Endothelial cell of umbilical vein (primary cell): ENCODE measurements at places on chromosomes 7 and 10. TPM values are rescaled to one million over a fixed set of nuclear protein-coding genes. Genes with fewer than 3 reads are reported as not detected.

TRIM50 gene
- not detected in 2 replicates for polyA plus RNA-seq

MYH16 gene
- 0.01 and 0.03 TPM in 2 replicates for polyA plus RNA-seq

- H3K36me3 ChIP-seq, result no peaks in the 10 kb centered on the region
- no peaks in the 10 kb centered on the region for H3K27me3 ChIP-seq
- H3K4me3 ChIP-seq, result no peak overlapping the region
- H3K4me1 ChIP-seq, result peaks cover 15% of the 10 kb centered on the region
- no peak for DNase-seq
These were observed 39.1 kb downstream of the CDK6 start for GRCh38 chr7:92797284-92797683.

PTF1A gene
- polyA plus RNA-seq, result not detected in 2 replicates

- no peak for DNase-seq
- no peak overlapping the region for H3K4me3 ChIP-seq
- H3K27ac ChIP-seq, result no peak overlapping the region
- no peaks in the 10 kb centered on the region for H3K36me3 ChIP-seq
- no peaks in the 10 kb centered on the region for H3K27me3 ChIP-seq
These were observed 20.9 kb downstream of the GPR146 start for GRCh38 chr7:1065263-1065584.

DNA sequence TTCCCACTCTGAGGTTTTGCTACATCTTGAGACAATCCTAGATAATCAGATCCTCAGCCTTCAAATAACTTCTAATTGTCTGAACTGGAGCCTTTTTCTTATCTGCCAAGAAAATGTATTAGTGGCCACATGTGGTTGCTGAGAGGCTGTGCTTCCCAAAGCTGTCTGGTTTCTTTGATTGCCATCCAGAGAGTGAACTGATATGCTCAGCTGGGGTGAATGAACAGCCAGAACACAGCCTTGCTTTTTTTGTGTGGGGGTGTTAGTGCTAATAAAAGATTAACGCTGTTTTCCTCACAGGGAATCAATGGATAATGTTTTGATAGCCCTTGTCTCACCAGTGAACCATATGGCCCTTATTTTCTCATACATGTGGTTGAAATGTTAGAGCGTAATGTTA lies 66.9 kb downstream of the BBS9 start:
- H3K36me3 ChIP-seq, result no peaks in the 10 kb centered on the region
- H3K4me1 ChIP-seq, result no peaks in the 10 kb centered on the region
- no peak overlapping the region for H3K4me3 ChIP-seq
- H3K27me3 ChIP-seq, result no peaks in the 10 kb centered on the region
- DNase-seq, result no peak
- no peak overlapping the region for H3K27ac ChIP-seq

GRCh38 chr10:116237260-116237659 lies 35.7 kb downstream of the GFRA1 start:
- no peaks in the 10 kb centered on the region for H3K36me3 ChIP-seq
- no peak overlapping the region for H3K27ac ChIP-seq
- no peaks in the 10 kb centered on the region for H3K27me3 ChIP-seq
- no peak overlapping the region for H3K4me3 ChIP-seq
- no peak for DNase-seq
- no peaks in the 10 kb centered on the region for H3K4me1 ChIP-seq
